ENCODE measurements at places on chromosomes 11 and 22. TPM values are rescaled to one million over a fixed set of nuclear protein-coding genes. Genes with fewer than 3 reads are reported as not detected.

TMEM132A gene
- total RNA-seq: 664 TPM

OR4A16 gene
- not detected for total RNA-seq

OLFML1 gene
- not detected for total RNA-seq

ENDOD1 gene
- 1.6 TPM for total RNA-seq

OR2AG2 gene
- 0.78 TPM for total RNA-seq

CERK gene
- total RNA-seq: 145 TPM

FXYD6 gene
- 57.1 TPM for total RNA-seq

PKNOX2 gene
- 8.7 TPM for total RNA-seq

GVQW3 gene
- total RNA-seq: 14.8 TPM

CD6 gene
- total RNA-seq: not detected

ISX gene
- total RNA-seq: not detected

SPON1 gene
- 0.81 TPM for total RNA-seq

OOSP4B gene
- not detected for total RNA-seq

ZNF280B gene
- 1.8 TPM for total RNA-seq

CARNS1 gene
- 0.07 TPM for total RNA-seq

TMPRSS6 gene
- 0.12 TPM for total RNA-seq

NAA40 gene
- total RNA-seq: 68.0 TPM

TIRAP gene
- 8.2 TPM for total RNA-seq

OR51B5 gene
- not detected for total RNA-seq

OSM gene
- total RNA-seq: not detected

MYO18B gene
- total RNA-seq: 0.25 TPM

CCDC116 gene
- 0.71 TPM for total RNA-seq

LRRC56 gene
- 2.6 TPM for total RNA-seq

XRCC6 gene
- total RNA-seq: 155 TPM

DCDC1 gene
- total RNA-seq: 0.47 TPM

SELENOM gene
- 40.9 TPM for total RNA-seq

GGT5 gene
- total RNA-seq: 10.7 TPM

PRR5 gene
- 17.5 TPM for total RNA-seq

NCF4 gene
- total RNA-seq: not detected

MUC6 gene
- not detected for total RNA-seq

SLC5A1 gene
- total RNA-seq: not detected

SIDT2 gene
- 23.6 TPM for total RNA-seq

SH3BP1 gene
- 12.7 TPM for total RNA-seq

LARGE1 gene
- 81.2 TPM for total RNA-seq

ELMOD1 gene
- 0.81 TPM for total RNA-seq

INPP5J gene
- total RNA-seq: 15.4 TPM

OR52D1 gene
- total RNA-seq: not detected

RAG1 gene
- 0.39 TPM for total RNA-seq

MYBPC3 gene
- not detected for total RNA-seq

OVOL1 gene
- total RNA-seq: not detected

SCN4B gene
- 2.9 TPM for total RNA-seq

PAX6 gene
- 30.7 TPM for total RNA-seq

PARVB gene
- 7.7 TPM for total RNA-seq

CDC42BPG gene
- total RNA-seq: 2.3 TPM

OR4D5 gene
- total RNA-seq: not detected

ENTHD1 gene
- total RNA-seq: not detected

INS gene
- not detected for total RNA-seq

GLB1L3 gene
- 0.83 TPM for total RNA-seq

NCAM1 gene
- 819 TPM for total RNA-seq

C11orf42 gene
- total RNA-seq: not detected

OR6T1 gene
- total RNA-seq: not detected

DEPDC7 gene
- 28.7 TPM for total RNA-seq

DENND5A gene
- 155 TPM for total RNA-seq

P2RY6 gene
- total RNA-seq: not detected

PTPRCAP gene
- total RNA-seq: 2.1 TPM

OR51I1 gene
- not detected for total RNA-seq

PIK3IP1 gene
- total RNA-seq: 38.8 TPM

GSTT2 gene
- 0.76 TPM for total RNA-seq

MMP1 gene
- total RNA-seq: not detected

All from glutamatergic neuron (in vitro differentiated cells).